ENCODE measurements at places on chromosomes 2 and 18.

DNA sequence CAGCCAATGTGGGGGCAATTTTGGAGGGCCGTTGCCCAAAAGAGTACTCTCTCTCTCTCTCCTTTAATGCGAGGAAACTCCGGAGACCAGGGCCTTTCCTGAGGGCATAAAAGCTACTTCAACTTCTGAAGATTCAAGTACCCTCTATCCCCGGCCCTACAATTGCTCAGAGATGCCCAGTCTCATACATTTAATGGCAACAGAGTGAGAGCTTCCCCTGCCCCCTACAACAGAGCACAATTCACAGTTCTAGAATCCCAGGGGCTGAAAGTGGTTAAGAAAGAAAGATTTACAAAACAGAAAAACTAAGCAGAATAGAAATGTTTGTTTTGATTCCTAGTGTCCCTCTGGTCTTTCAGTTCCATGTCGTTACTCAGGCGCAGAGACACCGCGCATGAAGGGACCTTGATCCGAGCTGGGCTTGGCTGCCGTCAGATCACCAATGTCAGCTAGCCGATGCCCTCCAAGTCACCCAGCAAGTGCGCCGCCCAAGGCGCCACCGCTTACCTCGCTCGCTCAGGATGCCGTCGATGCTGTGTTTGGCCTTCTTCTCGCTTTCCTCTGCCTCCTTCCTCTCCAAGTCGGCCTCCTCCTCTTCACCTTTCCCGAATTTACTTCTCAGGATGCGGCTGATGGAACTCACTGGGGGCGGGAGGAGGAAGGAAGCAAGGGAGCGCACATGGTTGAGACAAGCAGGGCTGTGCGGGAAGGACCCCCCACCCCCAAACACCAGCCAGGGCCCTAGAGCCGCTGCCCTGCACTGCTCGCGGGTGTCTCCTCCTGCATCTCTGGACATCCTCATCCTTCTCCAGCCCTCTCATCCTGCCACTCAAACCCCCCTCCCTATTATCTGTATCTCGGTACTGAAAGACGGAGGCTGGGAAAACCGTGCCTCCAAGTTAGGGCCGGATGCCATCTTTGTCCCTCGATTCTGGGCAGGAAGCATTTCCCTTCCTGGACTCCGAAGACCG lies 4.9 kb downstream of the PAX3 start:
- DNase-seq: no peak

DNA sequence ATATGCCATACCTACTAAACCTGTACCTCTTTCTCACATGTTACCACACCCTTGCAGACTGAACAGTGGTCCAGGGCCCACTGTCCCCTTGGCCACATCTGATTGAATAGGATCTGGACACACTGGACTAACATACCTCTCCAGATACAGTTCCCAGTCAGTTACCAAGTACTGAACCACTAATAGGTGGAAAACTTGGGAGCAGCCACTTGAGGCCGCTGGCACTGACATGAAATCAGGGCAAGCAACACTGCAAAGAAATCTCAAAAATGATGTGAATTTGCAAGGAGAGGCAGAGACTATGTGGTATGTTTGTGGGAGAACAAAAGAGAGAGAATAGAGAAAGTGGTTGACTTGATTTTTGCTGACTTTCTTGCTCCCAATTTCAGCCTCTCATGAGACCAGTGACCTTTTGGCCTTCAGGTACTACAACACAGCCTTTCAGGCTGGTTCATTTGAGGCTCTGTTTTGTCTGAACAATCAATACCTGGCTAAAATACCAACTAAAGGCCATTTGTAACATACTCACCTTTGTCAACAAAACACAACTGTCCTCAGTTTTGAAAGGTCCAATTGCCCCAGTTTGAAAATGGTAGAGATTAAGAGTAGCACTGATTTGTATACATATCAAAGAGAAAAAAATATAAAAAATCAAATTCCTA lies 7.8 kb downstream of the GRB14 start:
- no peak for DNase-seq

DNA sequence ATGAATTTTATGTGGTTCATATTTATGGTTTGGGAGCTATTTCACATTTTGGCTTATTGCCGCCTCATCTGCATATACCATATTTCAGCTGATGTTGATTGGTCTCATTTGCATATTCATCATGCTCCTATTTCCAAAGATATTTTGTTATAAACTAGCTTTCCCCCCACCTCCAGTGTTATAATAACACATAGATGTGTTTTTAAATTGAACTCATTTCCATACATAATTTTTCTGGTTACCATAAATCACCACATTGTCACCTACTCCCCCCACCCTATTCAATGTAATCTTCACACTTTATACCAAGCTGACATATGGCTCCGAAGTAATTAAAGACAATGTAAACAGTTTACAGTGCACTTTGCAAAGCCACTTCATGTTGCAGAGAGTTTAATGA lies 101.2 kb downstream of the FSHR start:
- DNase-seq: no peak

DNA sequence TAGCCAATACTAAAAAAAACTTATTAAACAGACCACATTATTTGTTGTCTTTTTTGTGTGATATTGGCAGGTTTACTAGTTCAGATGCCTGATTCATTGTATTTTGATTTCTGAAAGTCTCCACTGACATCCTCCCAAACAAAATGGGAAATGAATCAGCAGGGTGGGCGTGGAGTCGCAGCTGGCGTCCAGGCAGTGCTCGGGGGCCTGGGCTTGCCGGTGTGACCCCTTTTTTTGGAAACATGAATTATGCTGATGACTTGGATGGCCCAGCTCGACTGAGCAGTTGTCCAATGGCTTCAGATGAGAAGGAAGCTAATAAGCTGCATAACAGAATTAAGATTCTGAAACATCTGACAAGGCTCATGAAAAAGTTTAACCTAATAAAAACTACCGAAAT lies 1.7 kb upstream of the KCNG2 start:
- no peak for DNase-seq

- DNase-seq: no peak
Observed at GRCh38 chr2:191746346-191747169, 68.6 kb downstream of the NABP1 start.

DNA sequence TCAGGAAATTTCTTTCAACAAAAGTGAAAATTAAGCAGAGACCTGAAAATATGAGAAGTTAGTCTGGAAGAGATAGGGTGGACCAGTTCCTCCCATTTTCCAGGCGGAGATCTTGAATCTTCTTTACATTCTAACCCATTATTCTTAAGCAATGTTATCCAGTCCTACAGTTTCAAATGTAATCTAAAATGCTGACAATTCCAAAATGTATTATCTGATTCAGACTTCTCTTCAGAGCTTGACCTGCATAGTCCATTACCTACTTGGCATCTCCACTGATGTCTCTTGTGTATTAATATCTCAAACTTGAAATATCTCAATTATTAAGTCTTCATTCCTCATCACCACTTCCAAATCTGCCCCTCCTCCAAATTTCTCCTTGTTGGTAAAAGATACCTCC lies 28.4 kb upstream of the SLC39A10 start:
- no peak for DNase-seq

DNA sequence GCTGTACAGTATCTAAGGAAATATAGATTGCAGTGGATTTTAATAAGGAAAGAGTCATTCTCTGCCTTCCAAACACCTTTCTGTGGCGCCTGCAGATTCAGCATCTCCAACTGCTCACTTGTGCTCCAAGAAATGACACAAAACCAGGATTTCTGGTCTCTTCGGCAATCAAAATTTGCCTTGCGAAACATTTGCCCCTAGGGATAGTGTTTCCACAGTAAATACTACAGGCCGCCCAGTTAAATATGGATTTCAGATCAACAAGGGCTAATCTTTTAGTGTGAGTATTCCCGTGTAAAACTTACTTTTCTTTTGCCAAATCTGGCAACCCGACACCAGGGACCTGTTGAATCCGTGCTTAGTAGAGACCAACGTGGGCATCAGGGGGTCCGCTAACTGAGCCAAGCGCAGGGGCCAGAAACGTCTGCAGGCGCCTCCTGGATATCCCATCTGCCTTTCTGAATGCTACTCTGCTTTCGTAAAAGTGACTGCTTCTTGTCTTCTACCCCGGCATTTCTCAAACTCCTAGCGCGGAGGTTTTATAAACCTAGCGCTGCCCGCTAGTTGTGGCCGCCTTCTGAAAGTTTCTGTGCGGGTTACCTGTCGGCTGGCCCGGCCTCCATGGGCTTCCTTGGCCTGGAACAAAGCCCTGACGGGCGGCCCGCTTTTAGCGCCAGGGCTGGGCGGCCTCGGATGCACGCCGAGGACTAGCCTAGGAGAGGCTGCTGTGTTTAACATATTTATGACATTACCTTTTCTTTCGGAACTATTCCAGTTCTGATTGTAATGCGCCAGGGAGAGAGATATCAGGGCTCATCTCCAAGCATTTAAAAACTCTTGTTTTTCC lies 2.5 kb downstream of the CYP1B1 start:
- DNase-seq: no peak

- DNase-seq: no peak
Observed at GRCh38 chr18:13279181-13280069, 60.9 kb downstream of the LDLRAD4 start.

GRCh38 chr18:63311118-63312018 lies 8.2 kb downstream of the BCL2 start:
- no peak for DNase-seq
